Activated CD8-positive, alpha-beta memory T cell treated with anti-CD3 and anti-CD28 coated beads for 48 hours (primary cell): ENCODE measurements at places on chromosomes 2 and 18.
A peak's percentile ranks its signal among the peaks of the same experiment; 100 is the strongest.

DNA sequence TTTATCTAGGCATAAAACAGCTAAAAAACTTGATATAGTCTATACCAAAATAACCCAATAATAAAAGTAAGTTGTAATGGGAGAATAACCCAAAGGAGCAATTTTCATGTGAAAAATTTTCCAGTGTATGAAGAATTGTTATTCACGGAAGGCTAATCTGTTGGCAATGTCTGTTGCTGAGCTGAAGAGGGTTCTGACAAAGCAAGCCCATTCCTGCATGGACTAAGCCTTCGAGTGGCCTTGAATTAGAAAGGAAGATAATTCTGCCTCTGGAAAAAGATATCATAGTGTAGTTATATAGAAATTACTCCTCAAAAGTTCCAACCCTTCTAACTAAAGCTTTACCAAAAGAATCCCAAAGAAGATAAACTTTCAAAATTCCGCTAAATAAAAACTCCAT is 101.5 kb downstream of the MAP2 start:
- no peak for DNase-seq

DNA sequence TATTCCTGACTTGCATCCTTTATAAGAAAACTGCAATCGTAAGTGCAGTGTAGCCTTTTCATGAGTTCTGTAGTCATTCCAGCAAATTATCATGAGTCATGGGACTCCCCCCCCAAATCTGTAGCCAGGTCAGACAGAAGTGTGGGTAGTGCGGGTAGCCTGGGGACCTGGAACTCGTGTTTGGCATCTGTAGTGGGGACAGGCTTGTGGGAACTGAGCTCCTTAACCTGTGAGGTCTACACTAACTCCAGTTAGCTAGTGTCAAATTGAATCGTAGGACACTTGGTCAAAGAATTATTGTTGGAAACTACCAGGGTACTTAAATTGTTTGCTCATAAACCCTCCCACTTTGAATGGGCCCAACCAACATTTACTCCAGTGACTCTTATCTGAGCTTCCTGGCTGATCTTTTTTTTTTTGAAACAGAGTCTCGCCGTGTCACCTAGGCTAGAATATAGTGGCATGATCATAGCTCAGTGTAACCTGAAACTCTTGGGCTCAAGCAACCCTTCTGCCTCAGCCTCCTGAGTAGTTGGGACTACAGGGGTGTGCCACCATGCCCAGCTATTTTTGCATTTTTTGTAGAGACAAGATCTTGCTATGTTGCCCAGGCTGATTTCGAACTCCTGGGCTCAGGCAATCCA is 12.4 kb downstream of the PFN4 start:
- DNase-seq: no peak

DNA sequence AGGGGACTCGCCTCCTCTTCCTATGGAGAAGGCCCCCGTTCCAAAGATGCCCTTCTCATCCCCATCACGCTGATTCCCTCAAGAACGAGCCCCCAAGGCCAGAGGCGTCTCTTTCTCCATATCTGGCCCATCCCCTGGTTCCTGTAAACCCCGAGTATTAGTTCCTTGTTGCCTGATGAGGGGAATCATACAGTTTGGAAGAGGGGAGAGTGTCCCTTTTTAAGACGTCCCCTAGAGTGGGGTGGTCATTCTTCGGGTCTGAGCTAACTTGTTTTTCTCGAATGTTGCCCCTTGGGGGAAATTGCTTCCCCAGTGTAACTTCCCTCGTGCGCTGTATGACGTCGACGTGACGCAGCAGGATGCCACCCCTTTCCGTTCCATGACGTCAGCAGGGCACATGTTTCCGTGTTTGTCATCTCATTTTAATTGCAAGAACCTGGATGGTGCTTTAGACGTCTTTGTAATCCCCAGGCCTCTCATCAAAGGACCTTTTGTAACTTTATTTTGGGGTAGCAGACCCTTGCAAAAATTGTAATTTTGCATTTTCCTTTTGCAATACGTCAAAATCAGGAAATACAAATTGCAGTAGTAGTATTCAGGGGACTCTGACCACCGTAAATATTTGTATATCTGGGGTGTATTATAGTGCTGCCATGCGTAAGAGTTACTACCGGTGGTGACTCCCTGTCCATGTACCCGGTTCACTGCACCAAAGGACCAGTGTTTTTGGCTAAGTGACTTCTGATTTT is 569 bp downstream of the BABAM2 start:
- peak; percentile 68 for DNase-seq

- no peak for DNase-seq
These were observed 35.0 kb downstream of the NEDD4L start for GRCh38 chr18:58078889-58079573.

DNA sequence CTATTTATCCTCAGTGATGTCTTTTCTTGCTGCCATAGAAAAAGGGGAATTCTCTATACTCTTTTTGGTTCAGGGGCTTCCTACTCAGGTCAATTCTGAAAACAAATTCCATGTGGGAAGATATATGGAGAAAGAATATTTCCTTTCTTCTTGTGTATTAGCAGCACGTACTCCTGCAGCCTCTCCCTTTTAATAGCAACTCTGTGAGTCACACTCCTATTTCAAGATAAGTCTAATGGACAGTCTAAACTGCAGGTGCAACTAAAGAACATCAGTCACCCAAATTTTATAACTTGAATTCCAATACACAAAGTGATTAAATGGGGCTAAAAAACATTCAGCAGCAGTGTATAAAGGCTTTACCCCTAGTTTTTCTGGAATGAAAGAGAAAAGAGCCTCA is 942.2 kb downstream of the CNTNAP5 start:
- no peak for DNase-seq

GRCh38 chr2:97759727-97760407 is 46.5 kb downstream of the ZAP70 start:
- no peak for DNase-seq

GRCh38 chr18:44107187-44107586 is 573.5 kb upstream of the SETBP1 start:
- no peak for DNase-seq

DNA sequence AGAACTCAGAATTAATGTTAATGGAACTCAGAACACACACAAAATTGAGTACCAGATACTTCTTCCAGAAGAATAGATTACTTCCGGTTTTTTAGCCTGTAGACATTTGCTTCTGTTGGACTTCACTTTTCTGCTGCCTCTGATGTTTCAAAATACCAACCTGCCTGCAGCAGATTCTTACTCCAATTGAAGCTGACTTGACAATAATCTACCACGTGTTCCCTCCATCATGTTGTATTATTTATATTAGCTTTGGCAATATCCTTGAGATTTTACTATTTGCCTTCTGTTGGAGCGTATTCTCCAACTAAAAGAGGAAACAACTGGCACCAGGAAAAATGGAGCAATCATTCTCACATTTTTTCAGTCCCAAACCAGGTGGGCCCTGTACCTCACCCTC is 3.1 kb upstream of the GORASP2 start:
- DNase-seq: no peak

DNA sequence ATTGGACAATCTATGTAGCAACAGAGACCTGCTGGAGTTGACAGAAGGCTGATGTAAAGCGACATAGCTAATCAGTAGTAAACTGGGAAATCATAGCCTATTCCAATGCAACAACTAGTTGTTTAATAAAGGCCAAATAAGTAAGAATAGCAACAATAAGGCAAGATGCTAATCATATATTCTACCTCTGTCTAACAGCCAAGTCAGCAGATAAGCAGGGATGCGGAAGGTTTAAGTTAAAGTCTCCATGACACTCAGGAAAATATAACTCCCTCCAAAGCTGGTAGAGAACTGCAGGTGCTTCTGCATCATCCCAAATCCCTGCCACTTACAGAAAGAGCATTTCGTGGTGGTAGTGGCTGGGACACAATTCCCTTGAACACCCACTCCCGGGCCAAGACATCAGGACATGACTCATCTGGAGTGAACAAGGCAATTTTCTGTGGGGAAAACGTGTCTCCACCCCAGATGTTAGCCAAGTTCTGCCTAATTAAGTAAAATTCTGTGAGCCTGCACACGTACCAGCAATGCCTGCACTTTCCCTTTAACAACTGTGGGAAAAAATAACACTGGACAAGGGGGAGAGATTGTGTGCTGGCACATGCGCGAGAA is 413.6 kb upstream of the ID2 start:
- DNase-seq: no peak

GRCh38 chr18:23883277-23883790 is 131.2 kb upstream of the TTC39C start:
- DNase-seq: no peak

- DNase-seq: no peak
These were observed 70.2 kb upstream of the PIEZO2 start for GRCh38 chr18:11219571-11219970.

DNA sequence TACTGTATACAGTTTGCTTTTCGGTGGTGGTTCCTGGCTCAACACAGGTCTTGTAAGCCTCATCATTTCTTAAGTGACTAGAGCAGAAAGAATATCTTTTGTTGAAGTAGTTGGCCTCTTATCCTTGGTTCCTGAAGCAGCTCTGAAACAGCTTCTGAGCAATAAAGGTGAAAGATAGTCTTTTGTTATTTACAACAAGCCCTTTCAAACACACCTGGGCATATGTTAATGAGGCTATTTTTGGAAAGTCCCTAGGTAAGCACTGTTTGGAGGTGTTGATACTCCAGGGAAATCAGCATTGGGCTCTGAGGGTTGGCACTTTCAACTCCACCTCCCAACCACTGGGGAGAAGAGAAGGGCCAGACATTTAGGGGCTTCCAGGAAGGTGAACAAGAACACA is 211.0 kb downstream of the MCFD2 start:
- no peak for DNase-seq

DNA sequence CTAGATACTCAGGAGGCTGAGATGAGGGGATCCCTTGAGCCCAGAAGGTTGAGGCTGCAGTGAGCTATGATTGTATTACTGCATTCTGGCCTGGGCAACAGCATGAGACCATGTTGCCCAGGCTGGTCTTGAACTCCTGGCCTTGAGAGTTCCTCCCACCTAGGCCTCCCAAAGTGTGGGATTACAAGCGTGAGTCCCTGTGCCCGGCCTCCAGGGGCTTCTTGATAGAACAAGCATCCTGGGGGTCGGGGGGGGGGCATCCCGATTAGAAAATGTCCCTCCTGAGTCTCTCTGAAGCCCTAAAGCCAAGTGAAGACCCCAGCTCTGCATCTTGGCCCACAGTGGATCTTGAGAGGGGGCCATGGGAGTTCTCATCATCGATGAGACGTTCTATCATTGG is 22.3 kb upstream of the EFHD1 start:
- no peak for DNase-seq

- no peak for DNase-seq
These were observed 10.3 kb downstream of the GEMIN6 start for GRCh38 chr2:38788306-38788705.

DNA sequence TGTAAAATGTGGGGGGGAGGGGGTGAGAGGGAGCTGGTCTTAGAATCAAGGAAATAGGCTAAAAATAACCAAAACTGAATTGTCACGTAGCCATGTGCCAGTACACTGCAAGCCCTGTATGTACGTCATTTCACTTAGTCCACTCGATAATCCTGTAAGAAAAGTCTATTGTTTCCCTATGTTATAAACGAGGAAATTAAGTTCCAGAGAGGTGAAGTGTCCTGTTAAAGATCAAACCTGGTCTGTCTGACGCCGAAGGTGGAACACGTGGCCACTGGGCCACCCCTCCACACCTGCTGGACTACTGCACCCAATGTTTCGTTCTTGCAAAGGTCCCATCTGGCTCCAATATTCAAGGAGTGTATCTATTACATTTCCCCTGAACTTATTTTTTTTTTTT is 29.6 kb downstream of the TFCP2L1 start:
- no peak for DNase-seq

GRCh38 chr2:203532957-203533658 is 2.0 kb downstream of the RAPH1 start:
- DNase-seq: no peak

- DNase-seq: no peak
These were observed 207.6 kb downstream of the L3MBTL4 start for GRCh38 chr18:6207116-6207515.

DNA sequence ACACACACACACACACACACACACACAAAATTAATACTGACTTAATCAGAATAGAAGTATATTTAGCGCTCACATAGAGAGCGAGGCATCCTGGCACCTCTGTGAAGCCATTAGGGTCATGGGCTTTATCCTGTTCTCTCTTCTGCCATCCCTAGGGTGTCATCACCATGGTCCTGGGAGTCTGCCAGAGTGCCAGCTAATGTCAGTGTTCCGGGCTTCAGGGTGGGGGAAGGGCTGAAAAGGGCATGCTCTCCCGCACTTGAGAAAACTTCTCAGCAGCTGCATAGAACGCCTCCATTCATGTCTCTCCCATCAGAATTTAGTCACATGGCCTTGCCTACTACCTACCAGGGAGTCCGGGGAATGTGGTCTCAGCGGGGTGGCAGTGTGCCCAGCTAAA is 19.7 kb upstream of the DYNC2LI1 start:
- no peak for DNase-seq

GRCh38 chr2:66867063-66867441 is 432.1 kb downstream of the MEIS1 start:
- DNase-seq: no peak

GRCh38 chr2:192029089-192029488 is 165.6 kb downstream of the TMEFF2 start:
- DNase-seq: no peak

- no peak for DNase-seq
These were observed 1.9 kb downstream of the SP5 start for GRCh38 chr2:170716851-170717598.

DNA sequence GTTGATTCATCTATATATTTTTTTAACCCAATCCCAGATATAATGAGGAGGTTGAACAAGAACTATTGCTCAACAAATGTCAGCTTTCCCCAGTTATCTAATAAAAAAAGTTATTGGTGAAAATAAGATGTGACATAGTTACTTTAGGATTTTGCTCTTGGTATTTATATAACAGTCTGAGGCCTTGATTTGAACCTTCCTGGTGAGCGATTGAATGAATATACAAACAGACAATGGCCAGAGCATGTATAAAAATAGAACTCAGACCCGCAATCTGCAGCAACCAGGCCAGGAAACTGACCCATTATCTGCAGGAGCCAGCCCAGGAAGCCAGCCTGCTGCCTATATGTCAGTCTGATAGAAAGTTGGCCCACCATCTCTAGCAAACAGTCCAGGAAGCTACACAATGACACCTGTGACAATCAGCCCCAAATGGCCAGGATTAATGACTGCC is 81.6 kb downstream of the HS6ST1 start:
- DNase-seq: no peak

GRCh38 chr2:81412681-81413080 is 1108.1 kb upstream of the LRRTM1 start:
- no peak for DNase-seq

GRCh38 chr18:74950479-74950878 is 258.5 kb downstream of the PTGR3 start:
- no peak for DNase-seq
